Type B pancreatic cell (in vitro differentiated cells): ENCODE measurements at places on chromosomes 13 and 19. TPM values are rescaled to one million over a fixed set of nuclear protein-coding genes. Genes with fewer than 3 reads are reported as not detected.

The EFNB2 gene
- total RNA-seq: 48.6 and 67.1 TPM in 2 replicates

The ATP8B3 gene
- 0.48 and 1.5 TPM in 2 replicates for total RNA-seq

The NCR1 gene
- not detected in 2 replicates for total RNA-seq

The CYP4F12 gene
- 0.52 and 1.2 TPM in 2 replicates for total RNA-seq

The BRME1 gene
- 3.5 and 9.2 TPM in 2 replicates for total RNA-seq

The MATK gene
- total RNA-seq: 1.6 and 1.7 TPM in 2 replicates

The IGFL1 gene
- 0.56 and 0.76 TPM in 2 replicates for total RNA-seq

DNA sequence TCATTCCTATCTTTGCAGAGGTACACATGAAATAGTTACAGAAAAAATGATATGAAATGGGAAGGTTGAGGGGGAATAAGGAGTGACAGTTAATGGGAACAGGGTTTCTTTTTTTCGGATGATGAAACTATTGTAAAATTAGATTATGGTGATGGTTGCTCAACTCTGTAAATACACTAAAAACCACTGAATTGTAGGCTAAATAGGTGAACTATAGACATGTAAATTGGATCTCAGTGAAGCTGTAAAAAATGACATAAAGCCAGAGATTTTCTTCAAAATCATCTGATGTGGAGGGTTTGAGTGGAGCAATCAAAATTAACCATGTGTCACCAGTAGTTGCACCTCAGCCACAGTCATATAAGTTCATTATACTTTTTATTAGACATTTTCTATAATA lies 6.6 kb upstream of the FLT3 start:
- DNase-seq: no peak
- H3K27me3 ChIP-seq: peaks cover 51% of the 10 kb centered on the region
- no peaks in the 10 kb centered on the region for H3K36me3 ChIP-seq
- no peak overlapping the region for H3K4me3 ChIP-seq

DNA sequence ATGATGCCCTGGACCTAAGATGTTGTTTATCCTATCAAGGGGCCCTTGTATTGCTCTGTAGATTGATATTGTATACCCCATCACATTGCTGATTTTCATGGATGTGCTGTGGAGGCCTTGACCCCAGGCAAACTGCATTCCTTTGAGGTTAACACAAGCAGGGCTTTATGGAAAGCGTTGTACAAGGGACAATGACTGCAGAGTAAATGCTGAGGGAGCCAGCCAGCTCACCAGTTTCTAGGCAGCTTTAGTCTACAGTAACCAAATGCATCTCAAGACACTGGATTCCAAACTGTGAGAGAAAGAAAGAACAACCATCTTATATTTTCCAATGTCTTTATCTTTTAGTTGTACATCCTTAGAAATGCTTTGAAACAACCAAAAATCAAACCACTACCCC lies 34.1 kb upstream of the EDNRB start:
- no peaks in the 10 kb centered on the region for H3K27me3 ChIP-seq
- H3K4me3 ChIP-seq: no peak overlapping the region
- no peaks in the 10 kb centered on the region for H3K36me3 ChIP-seq
- H3K27ac ChIP-seq: no peak overlapping the region
- H3K4me1 ChIP-seq: no peaks in the 10 kb centered on the region

GRCh38 chr19:1066748-1067340 lies at the start of gene ARHGAP45:
Gene ARHGAP45, plus strand, starts transcription at chr19:1067167. Its CDS starts 239 bp downstream, at chr19:1067406.
- DNase-seq: no peak
- no peaks in the 10 kb centered on the region for H3K36me3 ChIP-seq
- peaks cover 47% of the 10 kb centered on the region for H3K27me3 ChIP-seq
- peak within 1 kb of the TSS; percentile 59 for H3K4me3 ChIP-seq
- peaks cover 4% of the 10 kb centered on the region for H3K4me1 ChIP-seq
- no peak within 1 kb of the TSS for H3K27ac ChIP-seq

GRCh38 chr19:542173-542866 lies 1.5 kb upstream of the GZMM start:
- H3K27me3 ChIP-seq: no peaks in the 10 kb centered on the region
- H3K36me3 ChIP-seq: no peaks in the 10 kb centered on the region
- no peak overlapping the region for H3K4me3 ChIP-seq
- no peak for DNase-seq

- H3K4me1 ChIP-seq: peaks cover 26% of the 10 kb centered on the region
- H3K36me3 ChIP-seq: no peaks in the 10 kb centered on the region
- H3K4me3 ChIP-seq: peak overlapping the region; percentile 76
Observed at GRCh38 chr19:30229525-30230174, 142.5 kb upstream of the ZNF536 start.

GRCh38 chr19:17748884-17749638 lies 2.2 kb upstream of the FCHO1 start:
- no peak for DNase-seq
- no peak overlapping the region for H3K27ac ChIP-seq
- no peaks in the 10 kb centered on the region for H3K4me1 ChIP-seq
- H3K27me3 ChIP-seq: peaks cover 6% of the 10 kb centered on the region
- peak overlapping the region; percentile 61 for H3K4me3 ChIP-seq

- no peak overlapping the region for H3K27ac ChIP-seq
- H3K36me3 ChIP-seq: no peaks in the 10 kb centered on the region
- no peak overlapping the region for H3K4me3 ChIP-seq
- H3K27me3 ChIP-seq: no peaks in the 10 kb centered on the region
- no peaks in the 10 kb centered on the region for H3K4me1 ChIP-seq
- DNase-seq: no peak
Observed at GRCh38 chr13:46478651-46479050, 74.3 kb upstream of the LRCH1 start.

- H3K27me3 ChIP-seq: no peaks in the 10 kb centered on the region
- H3K36me3 ChIP-seq: peaks cover 14% of the 10 kb centered on the region
- no peak for DNase-seq
- no peak overlapping the region for H3K27ac ChIP-seq
- peak overlapping the region; percentile 96 for H3K4me3 ChIP-seq
Observed at GRCh38 chr19:39998501-39998900, 1.6 kb downstream of the ZNF546 start.

GRCh38 chr13:63025741-63026140 lies 1610.1 kb upstream of the PCDH20 start:
- no peaks in the 10 kb centered on the region for H3K27me3 ChIP-seq
- H3K4me3 ChIP-seq: no peak overlapping the region
- H3K4me1 ChIP-seq: peaks cover 15% of the 10 kb centered on the region

DNA sequence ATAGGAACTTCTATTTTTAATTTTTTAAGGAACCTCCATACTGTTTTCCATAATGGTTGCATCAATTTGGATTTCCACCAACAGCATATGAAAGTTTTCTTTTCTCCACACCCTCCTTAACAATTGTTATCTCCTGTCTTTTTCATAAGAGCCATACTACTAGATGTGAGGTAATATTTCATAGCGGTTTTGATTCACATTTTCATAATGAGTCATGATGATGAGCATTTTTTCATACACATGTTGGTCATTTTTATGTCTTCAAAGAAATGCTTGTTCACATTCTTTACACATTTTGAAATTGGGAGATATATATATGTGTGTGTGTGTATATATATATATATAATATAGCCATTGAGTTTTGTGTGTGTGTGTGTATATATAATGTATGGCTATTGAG lies 420.3 kb upstream of the PCDH9 start:
- H3K36me3 ChIP-seq: no peaks in the 10 kb centered on the region
- no peaks in the 10 kb centered on the region for H3K4me1 ChIP-seq
- no peak overlapping the region for H3K4me3 ChIP-seq
- H3K27me3 ChIP-seq: no peaks in the 10 kb centered on the region

DNA sequence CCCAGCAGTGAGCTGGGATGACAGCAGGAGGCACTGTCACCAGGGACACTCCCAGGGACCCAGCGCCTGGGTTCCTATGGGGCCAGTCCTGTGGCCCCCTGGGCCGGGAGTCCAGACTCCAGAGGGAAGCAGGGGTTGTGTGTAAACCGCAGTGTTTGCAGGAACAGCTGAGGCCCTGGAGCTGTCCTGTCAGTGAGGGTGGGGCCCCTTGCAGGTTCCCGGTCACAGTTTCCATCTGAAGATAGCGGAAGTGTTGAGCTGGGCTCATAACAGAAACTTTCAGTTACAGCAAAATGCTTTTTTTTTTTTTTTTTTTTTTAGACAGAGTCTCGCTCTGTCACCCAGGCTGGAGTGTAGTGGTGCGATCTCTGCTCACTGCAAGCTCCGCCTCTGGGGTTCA lies 17.7 kb upstream of the CSNK1G2 start:
- peaks cover 6% of the 10 kb centered on the region for H3K4me1 ChIP-seq
- H3K27me3 ChIP-seq: no peaks in the 10 kb centered on the region
- DNase-seq: no peak
- H3K36me3 ChIP-seq: peaks cover 5% of the 10 kb centered on the region
- no peak overlapping the region for H3K4me3 ChIP-seq

GRCh38 chr13:28601581-28601980 lies 57.3 kb upstream of the POMP start:
- no peaks in the 10 kb centered on the region for H3K36me3 ChIP-seq
- no peak overlapping the region for H3K4me3 ChIP-seq
- no peak for DNase-seq
- H3K4me1 ChIP-seq: no peaks in the 10 kb centered on the region

- no peaks in the 10 kb centered on the region for H3K27me3 ChIP-seq
- no peaks in the 10 kb centered on the region for H3K4me1 ChIP-seq
- H3K27ac ChIP-seq: no peak overlapping the region
- no peak overlapping the region for H3K4me3 ChIP-seq
Observed at GRCh38 chr13:110648848-110649421, 33.6 kb downstream of the NAXD start.

DNA sequence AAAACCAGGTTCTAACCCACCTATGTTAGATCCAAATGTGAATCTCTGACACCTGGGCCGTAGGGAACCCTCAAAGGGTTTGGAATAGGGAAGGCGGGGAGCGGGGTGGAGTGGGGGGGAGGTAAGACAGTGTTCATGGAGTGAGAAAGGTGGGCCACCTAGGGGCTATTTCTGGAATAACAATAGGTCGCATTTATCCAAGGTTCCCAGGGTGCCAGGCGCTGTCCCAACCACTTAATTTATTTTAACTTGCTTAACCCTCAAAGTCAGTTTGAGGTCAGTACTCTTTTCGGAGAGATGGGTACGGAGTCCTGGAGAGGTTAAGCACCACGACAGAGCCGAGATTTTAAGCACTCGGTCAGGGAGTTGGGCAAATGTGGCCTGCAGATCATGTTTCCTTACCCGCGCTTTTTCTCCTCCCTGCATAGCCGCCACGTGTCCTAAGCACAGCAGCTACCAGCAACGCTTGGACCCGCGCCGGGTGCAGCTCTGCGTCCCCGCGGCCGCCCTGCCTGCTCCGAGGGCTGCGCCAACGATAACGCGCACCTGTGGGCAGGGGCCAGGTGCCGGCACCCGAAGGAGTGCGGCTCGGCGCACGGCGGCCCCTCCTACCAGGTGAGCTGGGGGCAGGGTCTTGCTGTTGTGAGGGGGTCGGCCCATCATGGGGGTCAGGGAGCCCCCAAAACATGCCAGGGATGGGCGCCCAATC lies 25.0 kb upstream of the FXYD3 start:
- peak overlapping the region; percentile 55 for H3K4me3 ChIP-seq
- no peaks in the 10 kb centered on the region for H3K36me3 ChIP-seq

DNA sequence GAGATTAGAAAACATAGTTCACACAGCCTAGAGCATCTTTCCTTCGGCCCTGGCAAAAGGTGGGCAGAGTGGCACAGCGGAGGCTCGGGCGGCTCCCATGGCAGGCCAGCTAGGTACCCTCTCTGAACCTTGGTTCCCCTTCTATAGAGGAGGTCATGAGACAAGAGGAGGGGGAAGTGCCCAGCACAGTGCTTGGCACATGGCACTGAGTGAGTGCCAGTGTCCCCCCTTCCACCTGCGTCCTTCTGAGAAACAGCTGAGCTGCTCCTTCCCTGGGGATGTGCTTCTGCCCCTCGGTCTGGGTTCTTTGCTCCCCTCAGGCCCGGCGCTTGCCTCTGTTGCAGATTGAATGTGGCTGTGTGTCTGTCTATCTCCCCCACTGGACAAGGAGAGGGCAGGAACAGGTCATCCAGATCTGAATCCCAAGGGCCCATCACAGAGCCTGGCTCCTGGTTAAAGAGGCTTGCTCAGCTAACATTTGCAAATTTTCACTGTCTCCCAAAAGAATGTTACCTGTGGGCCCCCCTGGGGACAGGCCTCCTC lies 165.6 kb downstream of the USP12 start:
- H3K4me1 ChIP-seq: no peaks in the 10 kb centered on the region
- H3K4me3 ChIP-seq: no peak overlapping the region
- peaks cover 74% of the 10 kb centered on the region for H3K27me3 ChIP-seq
- no peaks in the 10 kb centered on the region for H3K36me3 ChIP-seq
- DNase-seq: no peak

GRCh38 chr13:43200736-43201135 lies 177.3 kb downstream of the DNAJC15 start:
- no peak overlapping the region for H3K4me3 ChIP-seq
- peaks cover 4% of the 10 kb centered on the region for H3K4me1 ChIP-seq
- H3K27me3 ChIP-seq: peaks cover 4% of the 10 kb centered on the region
- no peaks in the 10 kb centered on the region for H3K36me3 ChIP-seq

DNA sequence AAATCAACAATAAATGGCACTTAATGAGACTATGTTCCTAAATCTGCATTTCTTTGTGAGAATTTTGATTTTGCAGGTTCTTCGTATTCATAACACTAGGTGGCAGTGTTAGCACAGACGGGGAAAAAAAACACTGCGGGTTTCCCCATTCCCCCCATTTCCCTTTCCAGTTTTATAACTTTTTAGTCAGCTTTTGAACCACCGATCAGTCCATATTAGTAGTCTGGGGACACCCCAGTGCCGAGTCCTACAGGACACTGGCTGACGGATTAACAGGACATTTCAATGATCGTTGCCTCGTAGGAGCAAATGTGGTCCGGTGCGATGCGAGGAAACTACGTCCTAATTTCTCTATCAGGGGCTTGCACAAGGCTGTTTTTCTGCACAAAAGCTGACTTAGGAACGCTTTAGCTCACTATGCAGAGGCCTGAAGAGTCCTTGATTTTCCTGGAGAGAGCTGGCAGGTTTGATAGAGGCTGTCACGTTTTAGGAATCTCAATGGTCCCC lies 234.3 kb downstream of the LMO7 start:
- H3K27ac ChIP-seq: no peak overlapping the region
- no peak for DNase-seq
- H3K4me1 ChIP-seq: peaks cover 23% of the 10 kb centered on the region
- peaks cover 3% of the 10 kb centered on the region for H3K27me3 ChIP-seq
- H3K36me3 ChIP-seq: no peaks in the 10 kb centered on the region

DNA sequence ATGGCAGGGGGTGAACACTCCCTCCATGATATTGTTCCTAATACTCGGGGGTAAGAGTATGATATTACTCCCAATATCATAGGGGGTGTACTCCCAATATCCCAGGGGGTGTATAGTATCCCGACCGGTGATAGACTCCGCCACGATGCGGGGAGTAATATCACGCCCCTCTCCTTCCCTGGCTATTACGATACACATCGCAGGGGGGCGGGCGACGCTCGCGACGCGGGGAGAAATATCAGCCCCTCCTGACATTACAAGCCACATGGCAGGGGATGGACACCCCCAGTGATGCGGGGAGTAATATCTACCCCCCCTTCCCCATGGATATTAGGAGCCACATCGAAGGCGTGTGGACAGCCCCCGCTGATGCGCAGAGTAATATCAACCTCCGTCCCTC lies 3.2 kb upstream of the RGCC start:
- H3K4me1 ChIP-seq: no peaks in the 10 kb centered on the region
- H3K4me3 ChIP-seq: no peak overlapping the region
- no peak overlapping the region for H3K27ac ChIP-seq
- peaks cover 51% of the 10 kb centered on the region for H3K27me3 ChIP-seq
- DNase-seq: no peak

- peaks cover 13% of the 10 kb centered on the region for H3K36me3 ChIP-seq
- no peak overlapping the region for H3K27ac ChIP-seq
- H3K4me3 ChIP-seq: no peak overlapping the region
- H3K4me1 ChIP-seq: peaks cover 15% of the 10 kb centered on the region
Observed at GRCh38 chr13:75299913-75300862, 181.8 kb downstream of the TBC1D4 start.

GRCh38 chr13:51760592-51760991 lies 43.4 kb downstream of the DHRS12 start:
- no peak overlapping the region for H3K27ac ChIP-seq
- peaks cover 4% of the 10 kb centered on the region for H3K4me1 ChIP-seq
- no peaks in the 10 kb centered on the region for H3K27me3 ChIP-seq
